ENCODE measurements at places on chromosomes 4 and X. TPM values are rescaled to one million over a fixed set of nuclear protein-coding genes. Genes with fewer than 3 reads are reported as not detected.

GRCh38 chr4:26441102-26441501, 49.2 kb downstream of the CCKAR start:
- H3K27me3 ChIP-seq = no peaks in the 10 kb centered on the region
- H3K36me3 ChIP-seq = peaks cover 3% of the 10 kb centered on the region
- no peaks in the 10 kb centered on the region for H3K4me1 ChIP-seq
- no peak overlapping the region for H3K4me3 ChIP-seq

GRCh38 chrX:27466051-27466450, 2.9 kb upstream of the PPP4R3C start:
- no peaks in the 10 kb centered on the region for H3K36me3 ChIP-seq
- H3K27ac ChIP-seq = no peak overlapping the region
- no peaks in the 10 kb centered on the region for H3K27me3 ChIP-seq
- no peaks in the 10 kb centered on the region for H3K4me1 ChIP-seq

- H3K27me3 ChIP-seq = no peaks in the 10 kb centered on the region
- no peak overlapping the region for H3K4me3 ChIP-seq
- H3K4me1 ChIP-seq = no peaks in the 10 kb centered on the region
Observed at GRCh38 chrX:66674506-66674905, 35.6 kb upstream of the EDA2R start.

- no peak overlapping the region for H3K4me3 ChIP-seq
- H3K27me3 ChIP-seq = no peaks in the 10 kb centered on the region
- DNase-seq = peak; percentile 22
- no peaks in the 10 kb centered on the region for H3K4me1 ChIP-seq
- no peaks in the 10 kb centered on the region for H3K36me3 ChIP-seq
- no peak overlapping the region for H3K27ac ChIP-seq
Observed at GRCh38 chr4:119841361-119841760, 212.8 kb upstream of the PDE5A start.

- H3K4me1 ChIP-seq = peaks cover 4% of the 10 kb centered on the region
- no peaks in the 10 kb centered on the region for H3K36me3 ChIP-seq
- H3K27ac ChIP-seq = no peak overlapping the region
- no peak for DNase-seq
Observed at GRCh38 chr4:106582103-106582502, 213.5 kb upstream of the GIMD1 start.

DNA sequence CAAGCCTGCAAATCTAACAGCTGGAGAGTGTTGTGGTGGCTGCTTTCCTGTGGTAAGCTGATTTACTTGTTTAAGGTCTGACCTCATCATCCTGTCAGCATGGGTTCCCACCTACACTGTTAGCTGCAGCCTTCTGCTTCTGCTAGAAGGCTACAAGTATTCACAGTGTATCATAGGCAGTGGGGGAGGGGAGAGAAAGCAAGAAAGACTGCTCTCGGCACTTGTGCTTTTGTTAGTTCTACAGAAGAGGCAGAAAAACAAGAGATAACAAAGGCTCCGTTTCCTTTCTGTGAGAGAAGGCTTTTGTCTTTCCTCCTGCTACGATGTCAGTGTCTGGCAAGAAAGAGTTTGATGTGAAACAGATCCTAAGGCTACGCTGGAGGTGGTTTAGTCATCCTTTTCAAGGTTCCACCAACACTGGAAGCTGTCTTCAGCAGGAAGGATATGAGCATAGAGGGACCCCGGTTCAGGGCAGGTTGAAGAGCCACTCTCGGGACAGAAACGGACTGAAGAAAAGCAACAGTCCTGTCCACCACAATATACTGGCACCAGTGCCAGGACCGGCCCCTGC, at the start of gene KLHL4:
Gene KLHL4 (plus strand): TSS at position 232 of the 571 bp plus-strand sequence. CDS start 92 bp downstream, at position 324.
- no peak for DNase-seq
- no peak within 1 kb of the TSS for H3K4me3 ChIP-seq
- H3K27me3 ChIP-seq = no peaks in the 10 kb centered on the region
- no peaks in the 10 kb centered on the region for H3K36me3 ChIP-seq

DNA sequence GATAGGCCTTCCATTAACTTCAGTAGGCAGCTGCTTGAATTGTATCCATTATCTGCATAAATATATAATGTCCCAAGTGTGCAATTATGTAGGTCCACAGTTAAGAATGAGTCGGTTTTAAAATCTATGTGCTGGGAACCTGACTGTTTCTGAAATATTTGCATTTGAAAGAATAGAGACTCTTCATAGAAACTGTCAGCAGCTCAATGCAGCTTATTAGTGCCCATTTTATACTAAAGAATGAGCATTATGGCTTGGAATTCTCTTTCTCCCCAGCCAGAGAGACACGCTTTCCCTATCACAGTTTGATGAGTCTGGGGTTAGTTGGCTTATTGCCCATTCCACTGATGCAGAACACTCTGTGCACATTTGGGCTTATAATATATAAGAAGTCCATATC, 202.0 kb upstream of the PCDH7 start:
- H3K4me3 ChIP-seq = no peak overlapping the region
- H3K27me3 ChIP-seq = no peaks in the 10 kb centered on the region
- H3K27ac ChIP-seq = no peak overlapping the region
- H3K36me3 ChIP-seq = no peaks in the 10 kb centered on the region

DNA sequence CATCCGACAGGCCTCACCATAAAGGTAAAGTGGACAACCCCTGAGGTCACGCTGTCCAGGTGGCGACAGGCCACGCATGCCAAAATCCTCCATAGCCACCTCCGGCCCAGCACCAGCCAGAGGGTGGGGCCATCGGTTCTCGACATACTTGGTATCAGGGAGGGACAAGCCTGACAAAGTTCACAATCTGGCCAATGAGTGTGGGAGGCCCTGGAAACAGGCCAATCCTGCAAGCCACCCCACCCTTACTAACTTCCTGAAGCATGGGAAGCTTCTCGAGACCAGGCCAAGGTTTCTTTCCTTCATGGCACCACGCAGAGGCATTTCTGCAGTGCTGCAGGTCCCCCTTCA, 73.8 kb downstream of the MTMR1 start:
- no peaks in the 10 kb centered on the region for H3K36me3 ChIP-seq
- no peak overlapping the region for H3K4me3 ChIP-seq
- H3K27ac ChIP-seq = no peak overlapping the region
- H3K27me3 ChIP-seq = no peaks in the 10 kb centered on the region
- no peaks in the 10 kb centered on the region for H3K4me1 ChIP-seq

DNA sequence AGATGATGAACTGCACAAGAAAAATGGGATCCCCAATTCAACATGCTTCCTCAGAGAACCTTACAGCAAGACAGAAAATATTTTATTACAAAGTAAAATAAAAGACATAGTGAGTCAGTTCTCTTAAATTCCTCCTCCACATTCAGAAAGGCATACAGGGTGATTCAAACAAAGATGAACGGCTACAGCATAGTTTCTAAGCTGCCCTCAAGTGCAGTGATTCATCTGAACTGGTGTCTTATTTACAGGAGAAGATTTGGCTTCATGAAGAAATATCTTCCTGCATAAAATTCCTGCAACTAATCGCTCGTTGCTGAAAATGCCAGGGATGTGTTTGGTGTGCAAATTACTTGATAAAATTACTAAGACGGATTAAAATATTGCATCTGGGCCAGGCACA, 103.6 kb downstream of the PRKX start:
- no peak for DNase-seq
- no peaks in the 10 kb centered on the region for H3K4me1 ChIP-seq
- H3K4me3 ChIP-seq = no peak overlapping the region
- H3K27me3 ChIP-seq = no peaks in the 10 kb centered on the region

GRCh38 chr4:10157478-10158332, 41.1 kb upstream of the WDR1 start:
- no peaks in the 10 kb centered on the region for H3K36me3 ChIP-seq
- H3K4me1 ChIP-seq = peaks cover 4% of the 10 kb centered on the region
- no peak overlapping the region for H3K4me3 ChIP-seq
- H3K27ac ChIP-seq = peak overlapping the region; percentile 26

DNA sequence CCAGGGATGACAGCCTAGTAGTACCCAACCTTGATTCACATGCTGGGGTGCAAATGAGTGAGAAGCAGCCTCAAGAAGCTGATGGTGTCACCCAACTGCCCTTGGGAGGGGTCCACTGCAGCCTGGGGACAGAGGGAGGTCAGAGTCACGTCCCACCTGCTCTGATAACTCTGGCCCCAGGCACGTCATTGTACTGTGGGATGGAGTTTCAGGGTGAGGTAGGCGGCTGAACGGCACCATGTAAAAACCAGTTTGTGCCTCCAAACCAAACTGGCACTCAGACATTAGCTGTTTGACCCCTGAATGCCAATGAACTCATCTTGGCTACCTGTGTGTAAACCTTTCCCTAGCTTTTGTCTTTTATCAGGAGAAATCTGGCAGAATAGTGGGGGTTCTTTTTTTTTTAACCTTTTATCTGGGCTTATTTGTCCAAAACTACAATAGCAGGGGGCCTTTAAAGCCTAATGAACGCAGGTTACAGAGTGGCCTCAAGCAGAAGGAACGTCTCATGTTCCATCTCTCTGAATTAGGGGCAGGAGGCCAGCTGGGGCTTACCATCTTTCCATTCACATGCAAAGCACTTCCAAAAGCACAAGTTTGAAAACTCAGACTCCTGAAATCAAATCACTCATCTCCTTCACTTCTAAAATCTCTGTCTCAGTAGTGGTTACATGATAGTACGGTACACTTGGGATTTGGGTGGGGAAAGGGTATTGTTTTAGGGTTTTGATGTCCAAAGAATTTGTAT, 89.4 kb downstream of the IRF2 start:
- H3K4me1 ChIP-seq = peaks cover 77% of the 10 kb centered on the region
- peak overlapping the region; percentile 84 for H3K27ac ChIP-seq
- no peak overlapping the region for H3K4me3 ChIP-seq
- DNase-seq = peak; percentile 41
- no peaks in the 10 kb centered on the region for H3K27me3 ChIP-seq

GRCh38 chrX:40245488-40246071, 147.8 kb upstream of the BCOR start:
- peaks cover 3% of the 10 kb centered on the region for H3K4me1 ChIP-seq
- H3K27me3 ChIP-seq = no peaks in the 10 kb centered on the region
- H3K27ac ChIP-seq = no peak overlapping the region

- H3K4me3 ChIP-seq = no peak overlapping the region
- H3K36me3 ChIP-seq = no peaks in the 10 kb centered on the region
- H3K27me3 ChIP-seq = no peaks in the 10 kb centered on the region
- H3K4me1 ChIP-seq = peaks cover 4% of the 10 kb centered on the region
Observed at GRCh38 chr4:8021796-8022195, 82.1 kb upstream of the AFAP1 start.

DNA sequence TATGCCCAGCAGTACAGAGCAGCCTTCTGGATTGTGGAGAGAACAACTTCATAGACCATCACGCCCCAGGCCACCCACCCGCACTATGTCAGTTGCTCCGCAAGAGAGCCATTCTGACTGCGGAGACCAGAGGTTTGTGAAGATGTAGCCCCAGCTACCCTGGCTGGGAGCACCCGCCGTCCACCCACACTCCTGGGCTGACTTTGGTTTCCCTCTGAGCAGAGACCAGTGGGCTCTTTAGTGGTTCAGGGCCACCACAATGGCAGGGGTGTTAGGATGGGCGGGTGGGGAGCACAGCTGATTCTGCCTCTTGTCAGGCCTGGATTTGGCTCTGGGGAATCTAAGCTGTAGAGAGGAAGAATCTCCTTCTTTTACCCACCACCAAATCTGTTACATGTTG, 313.4 kb downstream of the LDB2 start:
- DNase-seq = no peak
- no peaks in the 10 kb centered on the region for H3K36me3 ChIP-seq
- no peaks in the 10 kb centered on the region for H3K27me3 ChIP-seq
- H3K4me1 ChIP-seq = no peaks in the 10 kb centered on the region

DNA sequence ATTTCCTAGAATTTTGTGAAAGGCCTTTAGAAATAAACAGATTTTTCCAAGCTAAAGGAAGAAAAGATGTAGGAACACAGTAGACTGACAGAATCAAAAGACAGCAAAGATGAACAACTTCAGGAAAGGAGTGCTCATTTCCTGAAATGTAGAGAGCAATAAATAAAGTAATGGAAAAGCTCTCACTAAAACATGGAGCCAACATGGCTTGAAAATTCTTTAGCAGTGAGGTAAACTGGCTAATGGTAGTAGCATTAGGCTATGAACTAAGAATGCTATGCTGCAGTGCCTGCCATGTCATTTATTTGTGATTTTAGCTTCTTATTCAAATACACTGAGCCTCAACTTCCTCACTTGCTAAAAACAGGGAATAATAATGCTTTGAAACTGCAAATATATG, 108.7 kb downstream of the IQCM start:
- no peak overlapping the region for H3K27ac ChIP-seq
- no peaks in the 10 kb centered on the region for H3K36me3 ChIP-seq
- no peak for DNase-seq
- no peaks in the 10 kb centered on the region for H3K27me3 ChIP-seq
- H3K4me1 ChIP-seq = no peaks in the 10 kb centered on the region

DNA sequence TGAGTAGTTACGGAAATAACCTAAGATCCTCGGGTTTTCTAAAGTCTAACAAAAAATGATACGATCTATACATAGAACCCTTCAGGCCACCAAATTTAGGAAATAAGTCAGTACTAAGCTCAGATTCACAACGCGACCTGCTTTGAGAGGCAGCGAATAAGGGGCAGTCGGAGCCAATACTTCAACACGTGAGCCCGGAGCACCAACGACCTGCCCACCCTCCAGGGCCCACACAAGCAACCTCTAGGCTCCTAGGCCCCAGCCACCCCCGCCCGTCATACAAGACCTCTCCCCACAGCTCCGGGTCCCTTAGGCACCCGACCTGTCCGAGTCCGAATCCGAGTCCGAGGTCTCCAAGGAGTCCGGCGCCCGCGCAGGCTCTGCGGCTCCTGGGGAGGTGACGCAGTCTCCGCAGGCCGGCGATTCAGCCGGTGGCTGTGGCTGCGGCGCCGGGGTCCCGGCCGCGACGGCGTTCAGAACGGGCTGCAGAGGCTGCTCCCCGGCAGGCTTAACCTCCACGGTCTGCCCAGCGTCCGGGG, 580 bp downstream of the NAF1 start:
- DNase-seq = peak; percentile 87
- H3K4me1 ChIP-seq = peaks cover 12% of the 10 kb centered on the region
- peak overlapping the region; percentile 90 for H3K27ac ChIP-seq
- peak overlapping the region; percentile 82 for H3K4me3 ChIP-seq
- no peaks in the 10 kb centered on the region for H3K27me3 ChIP-seq

GRCh38 chr4:101078950-101079349, 268.4 kb downstream of the PPP3CA start:
- H3K36me3 ChIP-seq = no peaks in the 10 kb centered on the region
- no peak for DNase-seq
- no peaks in the 10 kb centered on the region for H3K4me1 ChIP-seq

The BGN gene
- polyA plus RNA-seq = 17.3 TPM

The HPGD gene
- 215 TPM for polyA plus RNA-seq

The ITIH6 gene
- 0.03 TPM for polyA plus RNA-seq

The NXF2 gene
- not detected for polyA plus RNA-seq

The ZNF674 gene
- 1.1 TPM for polyA plus RNA-seq

The DOK7 gene
- 0.28 TPM for polyA plus RNA-seq

The PLK4 gene
- 1.9 TPM for polyA plus RNA-seq

The TASL gene
- not detected for polyA plus RNA-seq

The MAGEA8 gene
- not detected for polyA plus RNA-seq

The GPR82 gene
- 1.3 TPM for polyA plus RNA-seq

The TEC gene
- polyA plus RNA-seq = 1.3 TPM

The ZNF718 gene
- polyA plus RNA-seq = 5.0 TPM

The CENPI gene
- polyA plus RNA-seq = 2.8 TPM

The MID2 gene
- polyA plus RNA-seq = 6.9 TPM

The TRPC5OS gene
- not detected for polyA plus RNA-seq

The MFSD8 gene
- polyA plus RNA-seq = 31.4 TPM

The FGA gene
- polyA plus RNA-seq = not detected

The CENPVL3 gene
- polyA plus RNA-seq = 1.6 TPM

The PPP2R2C gene
- polyA plus RNA-seq = not detected
